ENCODE measurements at places on chromosomes 2 and 18.

DNA sequence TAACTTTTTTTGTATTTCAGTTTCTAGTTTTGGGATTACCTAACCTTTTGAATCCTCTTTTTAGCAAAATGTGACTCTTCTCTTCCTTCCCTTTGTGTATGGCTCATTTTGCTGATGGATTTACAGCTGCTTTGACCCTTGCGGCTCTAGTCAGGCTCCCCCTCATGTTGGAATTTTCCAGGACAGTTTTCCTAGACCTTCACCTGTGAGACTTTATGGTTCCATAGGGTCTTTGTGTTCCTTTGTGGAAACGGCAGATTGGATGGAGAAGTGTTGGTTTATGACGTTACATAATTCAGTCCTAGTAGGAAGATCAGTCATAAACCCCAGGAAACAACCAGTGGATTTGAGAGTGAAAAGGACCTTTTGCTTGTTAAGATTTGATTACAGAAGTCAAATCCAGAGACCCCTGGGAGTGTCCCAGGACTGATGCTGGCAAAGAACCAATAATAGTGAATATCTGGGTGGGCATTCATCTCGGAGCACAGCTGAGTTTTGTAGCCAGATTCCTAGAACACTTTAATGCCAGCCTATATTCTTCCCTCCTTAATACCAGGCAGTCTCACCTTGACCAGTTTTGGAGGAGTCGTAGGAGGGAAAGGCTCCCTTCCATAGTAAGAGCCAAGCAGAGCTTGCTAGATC is 42.7 kb downstream of the SOCS6 start:
- DNase-seq = no peak

DNA sequence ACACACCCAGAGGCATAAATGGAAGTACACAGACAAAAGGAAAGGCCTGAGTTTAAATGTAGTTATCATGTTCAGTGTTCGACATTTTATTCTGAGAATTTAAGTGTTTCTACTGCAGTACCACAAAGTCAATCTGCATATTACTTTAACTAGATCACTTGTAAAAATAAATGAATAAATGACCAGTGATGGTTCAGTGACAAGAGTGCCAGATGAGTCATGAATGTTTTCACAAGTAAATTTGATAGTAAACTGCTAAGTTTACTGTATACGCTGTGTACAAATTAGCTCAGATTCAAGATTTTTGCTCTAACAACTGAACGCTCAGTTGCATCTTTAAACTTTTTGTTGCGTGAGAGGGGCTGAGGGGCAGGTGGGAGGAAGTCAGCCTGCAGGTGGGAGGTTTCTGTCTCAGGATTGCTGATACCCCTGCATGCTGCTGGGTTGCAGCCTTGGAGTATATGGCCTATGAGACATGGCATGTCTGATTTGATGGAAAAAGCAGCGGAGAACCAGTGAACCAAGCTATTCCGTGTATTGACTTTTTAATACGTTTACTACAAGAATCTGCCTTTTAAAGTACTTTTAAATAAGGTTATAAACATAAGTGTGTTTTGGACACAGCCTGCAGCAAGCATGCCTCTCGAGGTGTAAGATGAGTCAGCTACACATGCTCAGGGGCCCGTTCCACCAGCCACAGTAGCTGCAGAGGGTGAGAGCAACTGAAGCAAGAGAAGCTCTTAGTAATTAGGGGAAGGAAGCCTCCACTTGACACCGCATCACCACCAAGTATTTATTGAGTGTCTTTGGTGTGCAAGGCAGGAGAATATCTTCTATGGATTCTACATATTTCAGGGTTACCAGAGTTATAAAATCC is 245.1 kb downstream of the NEDD4L start:
- DNase-seq = peak; percentile 25

DNA sequence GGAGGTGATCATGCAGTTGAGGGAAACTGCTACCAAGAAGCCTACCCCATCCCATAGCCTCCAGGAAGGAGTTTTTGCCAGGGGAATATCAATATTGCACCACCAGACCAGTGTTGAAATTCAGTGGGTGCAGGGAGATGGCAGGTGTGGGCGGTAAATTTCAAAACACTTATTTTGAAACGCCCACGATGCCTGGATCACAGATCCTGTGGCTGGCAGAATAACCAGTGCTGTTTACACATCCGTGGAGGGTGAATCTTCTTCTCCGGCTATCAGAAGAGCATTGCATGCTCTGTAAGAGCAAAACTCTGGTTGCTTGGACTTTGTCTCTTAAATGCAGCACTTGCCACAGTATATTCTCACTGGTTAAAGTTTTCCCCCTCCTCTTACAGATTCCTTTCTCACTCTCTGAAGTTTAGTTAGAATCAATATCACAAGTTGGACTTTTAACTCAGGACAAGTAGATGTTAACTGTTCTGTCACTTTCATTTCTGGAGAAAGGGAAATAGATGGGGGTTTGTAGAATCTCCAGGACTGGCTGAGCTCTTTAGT is 70.5 kb upstream of the ZCCHC2 start:
- no peak for DNase-seq

GRCh38 chr18:74731097-74731496 is 133.4 kb downstream of the ZNF407 start:
- peak; percentile 14 for DNase-seq

- no peak for DNase-seq
Measured at GRCh38 chr2:24571828-24572442, 80.9 kb downstream of the NCOA1 start.

DNA sequence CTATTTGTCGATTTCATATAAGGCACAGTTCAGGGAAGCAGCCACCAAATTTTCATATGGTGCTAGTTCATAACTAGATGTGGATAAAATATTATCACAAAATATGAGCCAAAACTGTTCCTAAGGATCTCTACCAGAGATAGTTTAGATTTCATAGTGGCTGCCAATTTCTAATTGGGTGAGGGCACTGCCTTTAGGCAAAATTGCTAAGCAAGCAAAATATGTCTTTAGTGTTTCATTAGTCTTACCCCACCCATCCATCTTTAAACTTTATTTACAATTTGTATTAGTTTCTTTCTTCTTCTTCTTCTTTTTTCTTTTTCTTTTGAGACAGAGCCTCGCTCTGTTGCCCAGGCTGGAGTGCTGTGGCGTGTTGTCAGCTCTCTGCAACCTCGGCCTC is 77.1 kb upstream of the SLC4A10 start:
- no peak for DNase-seq

- no peak for DNase-seq
Measured at GRCh38 chr2:70828914-70829824, 6.4 kb downstream of the CD207 start.

- DNase-seq = no peak
Measured at GRCh38 chr2:132466428-132467028, 49.9 kb downstream of the GPR39 start.

DNA sequence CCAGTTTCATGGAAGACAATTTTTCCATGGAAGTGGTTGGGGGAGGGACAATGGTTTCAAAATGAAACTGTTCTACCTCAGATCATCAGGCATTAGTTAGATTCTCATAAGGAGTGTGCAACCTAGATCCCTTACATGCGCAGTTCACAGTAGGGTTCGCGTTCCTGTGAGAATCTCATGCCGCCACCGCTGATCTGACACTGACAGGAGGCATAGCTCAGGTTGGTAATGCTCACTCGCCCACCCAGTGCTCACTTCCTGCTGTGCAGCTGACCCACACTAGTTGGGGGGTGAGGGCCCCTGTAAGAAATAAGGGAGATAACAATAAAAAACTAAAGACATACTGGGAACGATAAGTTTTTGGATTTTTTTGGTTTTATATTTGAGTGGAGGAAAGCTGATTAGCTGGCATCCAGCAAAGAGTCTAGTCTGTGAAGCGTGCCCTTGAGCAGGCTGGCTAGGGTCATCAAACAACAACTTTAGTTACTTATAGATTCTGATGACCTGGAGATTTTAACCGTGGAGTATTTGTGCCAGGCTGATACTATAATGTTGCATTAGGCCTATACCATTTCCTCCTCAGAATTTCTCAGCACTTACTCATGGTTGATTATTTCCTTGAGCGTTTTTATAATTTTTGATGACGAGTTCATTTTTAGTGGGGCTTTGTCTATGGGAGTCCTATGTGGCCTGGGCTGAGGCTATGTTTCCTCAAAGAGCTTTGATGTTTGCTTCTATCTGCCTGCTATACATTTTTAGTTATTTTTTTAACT is 6.3 kb upstream of the MCFD2 start:
- no peak for DNase-seq

DNA sequence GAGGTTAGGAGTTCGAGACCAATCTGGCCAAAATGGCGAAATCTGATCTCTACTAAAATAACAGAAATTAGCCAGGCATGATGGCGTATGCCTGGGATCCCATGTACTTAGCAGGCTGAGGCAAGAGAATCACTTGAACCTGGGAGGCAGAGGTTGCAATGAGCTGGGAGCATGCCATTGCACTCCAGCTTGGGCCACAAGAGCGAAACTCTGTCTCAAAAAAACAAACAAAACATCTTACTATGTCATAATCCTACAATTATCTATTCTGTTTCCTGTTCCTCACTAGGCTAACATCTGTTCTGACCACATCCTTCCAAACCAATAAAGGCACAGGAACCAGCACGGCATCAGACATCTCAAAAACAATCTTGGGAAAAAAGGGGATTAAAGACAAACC is 361.8 kb upstream of the UBE2E3 start:
- no peak for DNase-seq

DNA sequence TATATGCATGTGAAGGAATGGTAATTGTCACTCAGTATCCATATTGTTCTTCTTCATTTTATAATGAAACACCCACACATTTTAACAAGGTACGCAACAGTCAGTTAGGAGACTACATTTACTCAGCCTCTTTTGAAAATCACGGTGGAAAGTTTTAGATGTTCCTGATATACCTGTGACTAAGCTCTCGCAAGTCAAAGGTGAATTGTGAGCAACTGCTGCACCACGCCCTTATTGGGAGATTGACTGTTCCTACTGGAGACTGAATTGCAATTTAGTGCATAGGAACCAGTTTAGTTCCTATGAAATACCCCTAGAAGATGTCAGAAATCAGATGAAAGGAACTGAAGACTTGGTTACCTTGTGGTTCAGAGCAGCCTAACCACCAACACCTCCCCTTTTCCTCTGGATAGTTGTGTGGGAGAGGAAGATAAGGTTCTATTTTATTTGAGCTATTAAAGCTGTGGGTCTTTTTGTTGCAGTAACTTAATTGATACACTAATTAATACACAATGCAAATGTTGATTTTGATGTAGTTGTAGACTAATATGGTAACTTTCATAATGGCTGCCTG is 1280.5 kb upstream of the CDH2 start:
- no peak for DNase-seq

GRCh38 chr2:36335597-36335996 is 20.0 kb upstream of the CRIM1 start:
- no peak for DNase-seq

- DNase-seq = no peak
Measured at GRCh38 chr2:175827856-175828255, 174.2 kb downstream of the LNPK start.

DNA sequence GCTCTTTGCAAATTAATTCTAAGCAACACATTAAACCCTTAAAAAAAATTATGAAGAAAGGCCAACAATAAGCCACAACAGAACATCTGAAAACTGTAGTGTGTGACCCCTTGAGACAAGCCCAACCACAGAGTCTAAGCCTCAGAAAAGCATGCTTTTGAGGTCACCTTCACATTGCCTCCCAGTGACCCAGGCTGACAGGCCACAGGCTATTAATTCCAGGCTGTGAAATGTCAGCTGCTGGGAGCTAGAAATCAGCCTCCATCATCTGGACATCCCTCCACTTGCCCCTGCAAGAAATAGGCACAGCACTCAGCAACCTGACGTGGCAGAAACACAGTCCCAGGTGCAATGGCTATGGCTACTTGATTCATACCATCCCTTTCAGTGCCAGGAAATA is 179.4 kb upstream of the ZFP36L2 start:
- no peak for DNase-seq

DNA sequence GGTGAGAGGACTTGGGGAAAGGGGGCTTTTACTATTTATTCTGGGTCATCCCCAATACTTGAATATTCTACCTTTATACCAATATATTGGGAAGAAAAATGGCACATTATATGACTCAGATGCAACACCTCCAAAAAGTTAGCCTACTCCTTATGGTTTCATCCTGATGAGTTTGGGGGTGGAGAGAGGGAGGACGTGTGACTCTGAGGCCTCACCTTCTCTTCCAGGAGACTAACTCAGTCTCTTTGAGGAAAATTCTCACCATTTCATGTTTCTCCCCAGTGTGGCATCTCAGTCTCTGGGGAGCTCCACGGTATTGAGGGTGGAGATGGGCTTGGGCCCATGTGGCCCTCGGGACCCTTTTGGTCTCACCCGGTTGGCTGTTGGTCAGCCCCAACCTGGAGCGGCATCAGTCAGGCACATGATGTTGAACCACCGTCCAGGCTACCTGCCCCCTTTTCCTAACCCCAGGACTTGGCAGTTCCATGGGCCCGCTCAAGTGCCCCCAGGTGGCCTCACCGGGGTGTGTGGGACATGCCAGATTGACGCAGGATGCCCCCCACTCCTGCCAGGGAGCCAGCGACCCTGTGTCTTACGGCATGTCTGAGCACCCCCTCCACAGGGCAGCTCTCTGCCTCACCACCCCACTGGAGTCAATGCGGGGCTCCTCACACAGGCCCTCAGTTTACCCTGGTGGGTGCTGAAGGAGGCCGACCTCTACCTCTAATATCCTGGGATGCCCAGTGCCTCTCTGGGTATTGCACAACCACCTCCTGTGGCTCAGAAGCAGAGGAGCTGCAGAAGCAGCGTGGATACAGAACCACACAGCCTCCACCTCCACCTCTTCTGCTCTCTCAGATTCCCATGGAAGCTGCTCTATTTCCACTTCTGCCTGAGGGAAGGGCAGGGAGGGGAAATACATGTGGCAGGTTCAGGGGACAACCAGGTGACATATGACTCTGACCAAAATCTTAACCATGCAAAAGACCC is 297.4 kb downstream of the EIPR1 start:
- no peak for DNase-seq

- DNase-seq = no peak
Measured at GRCh38 chr2:27566628-27567027, 16.2 kb upstream of the ZNF512 start.

DNA sequence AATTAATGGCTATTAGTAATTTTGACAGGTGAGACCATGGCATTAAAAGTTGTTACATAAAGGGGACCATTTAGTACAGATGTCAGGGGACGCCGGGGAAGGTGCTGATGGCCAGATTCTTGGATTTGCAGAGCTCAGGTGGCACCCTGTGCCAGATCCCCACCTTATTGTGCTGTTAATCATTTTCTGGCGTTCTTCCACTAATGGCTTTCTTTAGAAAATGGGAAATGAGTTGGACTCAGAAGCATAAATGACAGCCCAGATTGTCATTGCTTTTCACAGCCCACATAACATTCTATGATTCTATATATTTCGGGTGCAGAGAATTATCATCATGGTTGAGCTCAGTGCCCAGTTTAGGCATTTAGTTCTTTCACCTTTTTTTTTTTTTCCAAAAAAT is 257.2 kb upstream of the TCF4 start:
- DNase-seq = no peak

- no peak for DNase-seq
Measured at GRCh38 chr2:32874931-32875330, 71.8 kb upstream of the LTBP1 start.

Data from urothelium cell line (cell line).